Stimulated activated CD8-positive, alpha-beta memory T cell treated with anti-CD3 and anti-CD28 coated beads, Interleukin-4, amount 100 ng/mL, for 1 hour (primary cell): ENCODE measurements at places on chromosomes 5 and 9.

GRCh38 chr5:119373449-119373858 lies 17.6 kb downstream of the TNFAIP8 start:
- DNase-seq, result no peak

- no peak for DNase-seq
Measured at GRCh38 chr5:159933531-159934485, 17.5 kb downstream of the ADRA1B start.

GRCh38 chr5:123875561-123876275 lies 363.7 kb downstream of the CSNK1G3 start:
- DNase-seq, result no peak

DNA sequence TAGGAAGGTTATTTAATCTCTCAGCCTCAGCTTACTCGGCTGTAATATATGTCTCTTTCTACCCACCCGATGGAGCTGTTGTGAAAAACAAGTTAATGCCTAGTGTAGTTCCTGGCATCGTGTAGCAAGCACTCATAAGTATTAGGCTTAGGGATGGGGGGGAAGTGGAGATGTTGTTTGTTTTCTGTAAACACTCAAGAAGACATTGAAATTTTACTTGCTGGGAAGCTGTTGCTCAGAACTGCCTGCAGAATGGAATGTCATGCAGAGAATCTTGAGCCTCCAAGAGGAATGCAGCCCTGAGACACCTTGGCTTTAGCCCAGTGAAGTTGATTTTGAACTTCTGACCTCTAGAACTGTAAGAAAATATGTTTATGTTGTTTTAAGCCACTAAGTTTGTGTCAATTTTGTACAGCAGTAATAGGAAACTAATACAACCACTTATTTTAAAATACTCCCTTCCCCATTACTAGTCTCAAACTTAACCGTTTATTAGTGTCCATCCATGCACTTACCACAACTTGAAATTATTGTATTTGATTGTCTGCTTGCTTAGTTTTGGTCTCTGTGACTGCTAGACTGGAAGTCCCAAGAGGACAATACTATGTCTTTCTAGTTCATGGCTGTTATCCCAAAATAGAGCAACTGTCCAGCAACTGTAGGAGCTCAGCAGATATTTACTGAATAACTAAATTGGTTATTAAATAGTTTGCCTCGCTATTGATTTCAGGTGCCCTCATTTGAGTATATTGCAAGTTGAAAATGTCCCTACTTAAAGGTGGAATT lies 53.8 kb downstream of the MFAP3 start:
- no peak for DNase-seq

- DNase-seq, result no peak
Measured at GRCh38 chr5:55991768-55992486, 2.8 kb downstream of the IL6ST start.

DNA sequence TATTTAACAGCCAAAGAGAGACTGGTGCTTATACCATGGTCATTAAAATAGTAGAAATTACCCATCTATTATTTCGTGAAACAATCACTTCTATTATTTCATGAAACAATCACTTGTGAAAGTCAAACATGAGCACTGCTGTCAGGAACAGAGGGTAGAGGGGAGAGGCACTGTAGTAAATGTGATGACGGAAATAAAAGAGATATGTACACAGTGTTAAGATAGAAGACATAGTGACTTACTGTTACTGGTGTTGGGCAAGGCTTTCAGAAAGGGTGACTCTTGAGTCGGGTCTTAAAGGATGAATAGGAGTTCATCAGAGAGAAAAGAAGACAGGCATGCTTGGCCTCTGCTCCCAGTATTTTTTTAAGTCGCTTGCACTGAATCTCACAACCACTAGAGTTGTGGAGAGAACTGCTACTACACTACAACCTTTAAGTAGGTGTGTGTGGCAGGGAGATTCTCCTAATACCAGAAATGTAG lies 162.6 kb upstream of the GNA14 start:
- no peak for DNase-seq

DNA sequence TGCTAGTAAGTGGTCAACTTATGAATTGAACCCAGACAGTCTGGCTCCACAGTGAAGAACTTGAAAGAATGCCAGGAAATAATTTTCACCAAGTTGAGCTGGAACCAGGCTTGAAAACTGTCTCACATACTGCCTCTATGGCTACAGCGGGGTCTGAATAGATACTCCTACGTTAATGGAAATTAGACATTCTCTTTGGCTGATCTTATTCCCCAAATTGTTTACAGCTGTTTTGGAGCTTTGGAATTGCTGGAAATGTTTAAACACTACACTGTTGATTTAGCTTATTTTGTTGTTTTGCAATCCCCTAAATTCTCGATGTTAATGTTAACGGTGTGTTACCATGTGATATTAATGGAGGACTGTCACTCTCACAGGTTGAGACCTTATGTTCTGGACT lies 146.4 kb downstream of the FBXL7 start:
- no peak for DNase-seq

- DNase-seq, result no peak
Measured at GRCh38 chr5:133970325-133970909, 2.0 kb upstream of the C5orf15 start.

DNA sequence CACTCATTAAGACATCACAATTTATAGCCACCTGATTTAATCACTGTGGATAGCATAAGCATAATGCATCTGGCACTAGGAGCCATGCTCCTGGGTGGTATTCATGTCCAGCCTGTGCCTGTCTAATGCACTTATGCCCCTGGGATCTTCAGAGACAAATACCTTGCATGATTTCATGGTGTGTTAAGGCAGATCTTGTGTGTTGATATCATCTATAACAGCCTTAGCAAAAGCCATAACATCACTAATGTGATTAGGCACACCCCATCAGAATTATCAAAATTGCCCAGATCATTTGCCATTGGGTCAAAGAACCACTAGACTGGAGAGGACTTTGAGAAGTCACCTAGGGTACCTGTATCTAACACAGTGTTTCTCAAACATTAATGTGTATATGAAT lies 43.7 kb upstream of the SELENOP start:
- no peak for DNase-seq

DNA sequence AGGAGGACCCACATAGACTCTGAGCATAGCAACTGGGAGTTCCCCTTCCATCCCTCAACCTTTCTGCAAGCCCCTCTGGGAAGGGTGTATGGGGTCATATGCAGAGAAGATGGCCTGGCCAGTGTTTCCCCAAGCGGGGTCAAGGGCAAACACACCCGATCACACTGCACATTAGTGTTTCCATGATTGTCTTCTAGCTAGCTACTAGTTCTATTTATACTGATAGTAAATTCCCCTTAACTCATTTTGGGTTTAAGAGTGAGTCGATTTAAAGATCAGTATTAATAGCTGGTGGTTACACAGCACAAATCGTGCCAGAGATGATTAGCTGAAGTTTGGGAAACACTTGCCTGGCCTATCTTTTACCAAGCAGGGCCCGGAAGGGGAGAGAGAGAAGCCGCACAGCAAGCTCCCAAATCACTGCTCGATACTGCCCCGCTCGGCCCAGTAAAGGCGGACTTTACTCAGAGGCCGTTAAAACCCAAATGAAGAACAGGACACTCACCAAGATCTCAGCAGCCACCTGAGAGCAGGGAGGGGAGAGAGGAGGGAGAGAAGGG lies 29.4 kb upstream of the TNIP1 start:
- DNase-seq, result no peak

GRCh38 chr9:71472400-71472799 lies 295.9 kb downstream of the CEMIP2 start:
- no peak for DNase-seq

- DNase-seq, result no peak
Measured at GRCh38 chr9:79632705-79633104, 60.9 kb downstream of the TLE4 start.

- no peak for DNase-seq
Measured at GRCh38 chr9:91247278-91247677, 114.4 kb downstream of the AUH start.

- no peak for DNase-seq
Measured at GRCh38 chr9:103530934-103531333, 535.8 kb downstream of the CYLC2 start.

DNA sequence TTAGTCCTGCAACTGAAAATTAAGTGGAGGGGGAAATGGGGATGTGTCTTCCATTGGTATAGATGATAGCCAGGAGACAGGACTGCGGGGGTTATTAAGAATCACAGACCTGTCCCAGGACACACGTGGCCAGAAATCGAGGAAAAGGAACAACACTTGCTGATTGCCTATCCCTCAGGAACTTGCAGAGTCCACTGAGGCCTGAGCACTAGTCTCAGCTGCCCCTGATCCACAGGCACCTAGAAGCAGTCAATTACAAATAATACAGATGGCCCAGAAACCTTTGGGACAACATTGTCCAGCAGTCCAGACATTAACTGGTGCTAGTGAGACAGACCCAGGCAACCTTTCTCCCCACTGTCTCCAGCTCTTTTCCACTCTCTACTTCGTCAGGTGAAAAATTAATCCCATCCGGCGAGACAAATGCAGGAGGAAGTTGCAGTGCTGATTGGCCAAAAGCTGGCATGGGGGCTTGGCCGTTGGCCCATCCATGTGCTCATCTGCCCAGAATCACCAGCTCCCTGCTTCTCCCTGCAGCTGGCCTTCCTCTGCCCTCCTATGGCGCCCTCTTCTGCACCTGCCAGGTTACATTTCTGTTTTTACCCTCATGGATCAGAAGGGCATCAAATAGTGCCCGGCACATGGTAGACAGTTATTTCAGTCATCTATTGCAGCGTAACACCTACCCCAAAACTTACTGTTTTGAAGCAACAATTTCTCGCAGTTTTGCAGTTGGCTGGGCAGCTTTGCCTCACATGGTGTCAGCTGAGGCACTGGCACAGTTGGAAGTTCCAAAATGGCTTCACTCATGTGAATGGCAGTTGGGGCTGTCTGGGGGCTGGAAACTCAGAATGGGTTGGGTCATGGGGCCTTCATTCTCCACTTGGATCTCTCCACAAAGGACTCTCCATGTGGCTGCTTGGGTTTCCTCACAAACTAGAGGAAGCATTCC lies 3.6 kb upstream of the B4GALT1 start:
- DNase-seq, result no peak

GRCh38 chr9:91417602-91418214 lies 5.9 kb downstream of the NFIL3 start:
- no peak for DNase-seq

- DNase-seq, result no peak
Measured at GRCh38 chr5:10607666-10608073, 43.8 kb downstream of the ANKRD33B start.

DNA sequence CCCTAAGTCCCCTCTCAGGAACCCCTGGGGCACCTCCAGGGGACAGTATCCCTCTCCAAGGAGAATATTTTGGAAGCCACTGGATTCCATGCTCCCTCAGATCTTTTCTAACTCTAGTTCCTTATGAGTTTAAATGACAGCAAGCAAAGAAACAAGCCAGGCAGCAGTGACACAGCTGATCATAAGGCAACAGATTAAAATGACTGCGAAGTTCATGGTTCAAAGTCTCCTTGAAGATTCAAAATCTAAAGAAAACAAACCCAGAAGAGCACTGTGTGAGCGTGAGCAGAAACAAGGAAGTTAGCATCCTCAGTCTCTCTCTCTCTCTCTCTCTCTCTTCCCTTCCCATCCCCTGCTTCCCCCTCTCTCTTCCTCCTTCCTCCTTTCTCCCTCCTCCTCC lies 316.7 kb upstream of the SLC30A5 start:
- DNase-seq, result no peak

GRCh38 chr9:116308076-116308475 lies 154.5 kb downstream of the PAPPA start:
- no peak for DNase-seq

GRCh38 chr5:127203818-127204217 lies 86.8 kb upstream of the MEGF10 start:
- no peak for DNase-seq

- no peak for DNase-seq
Measured at GRCh38 chr5:38651806-38652205, 95.4 kb upstream of the LIFR start.

- DNase-seq, result no peak
Measured at GRCh38 chr5:153565822-153566221, 75.4 kb downstream of the GRIA1 start.

- DNase-seq, result no peak
Measured at GRCh38 chr5:179235416-179236400, 109.6 kb downstream of the ADAMTS2 start.

DNA sequence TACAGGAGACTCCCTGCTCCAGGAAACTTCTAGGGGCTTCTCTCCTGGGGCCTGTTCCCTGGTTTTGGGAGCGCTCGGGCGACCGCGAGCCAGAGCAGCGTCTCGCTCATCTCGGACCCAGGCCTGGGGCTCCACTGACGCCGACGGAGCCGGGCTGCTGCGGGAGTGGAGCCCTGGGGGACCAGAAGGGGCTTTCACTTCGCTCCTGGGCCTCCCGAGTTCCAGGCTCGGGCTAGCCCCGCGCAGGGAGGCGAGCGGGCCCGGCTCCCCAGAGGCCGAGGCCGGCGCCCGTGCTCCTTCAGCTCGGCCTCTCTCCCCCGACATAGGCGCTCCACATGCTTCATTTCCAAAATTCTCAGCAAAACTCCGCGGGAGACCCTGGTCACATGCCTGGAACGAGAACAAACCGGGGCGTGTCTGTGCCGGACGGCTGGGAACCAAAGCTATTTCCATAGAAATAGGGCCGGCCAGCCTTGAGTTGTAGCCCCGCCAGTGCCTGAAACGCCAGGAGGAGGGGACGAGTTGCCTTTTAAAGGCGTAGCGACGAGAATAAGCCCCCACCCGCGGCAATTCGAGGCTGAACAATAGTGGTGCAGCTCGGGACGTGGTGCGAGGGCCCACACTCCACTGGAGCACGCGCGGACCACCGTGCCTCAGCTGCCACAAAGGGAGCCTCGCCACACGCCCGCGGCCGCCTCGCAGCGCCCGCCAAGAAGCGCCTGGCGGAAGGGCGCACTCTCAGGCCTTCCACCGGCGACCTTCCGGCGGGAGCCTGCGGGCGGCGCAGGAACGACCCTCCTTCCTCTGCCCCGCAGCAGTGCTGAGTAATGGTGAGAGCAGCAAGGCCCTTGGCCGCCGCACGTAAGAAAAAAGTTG lies 1.1 kb upstream of the G3BP1 start:
- peak; percentile 17 for DNase-seq

DNA sequence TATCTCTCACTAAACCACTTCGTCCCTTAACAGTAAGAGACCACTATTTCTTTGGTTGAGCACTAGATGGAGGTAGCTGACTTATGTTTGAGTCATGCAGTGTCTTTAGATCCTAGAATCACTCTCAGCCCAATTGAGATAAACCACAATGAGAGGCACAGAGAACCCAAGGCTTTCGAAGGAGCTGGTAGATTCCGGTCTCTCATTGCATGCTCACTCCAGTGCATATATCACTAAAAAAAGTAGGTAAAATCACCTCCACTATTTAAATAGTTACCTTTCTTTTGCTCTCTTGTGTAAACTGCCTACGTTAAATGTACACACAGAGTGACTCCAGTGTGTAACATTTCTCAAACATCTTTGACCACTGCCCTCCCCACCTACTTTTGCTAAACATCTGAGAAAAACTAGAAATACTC lies 27.6 kb downstream of the ACTL7A start:
- no peak for DNase-seq

- no peak for DNase-seq
Measured at GRCh38 chr5:66810848-66811261, 214.7 kb downstream of the MAST4 start.

- no peak for DNase-seq
Measured at GRCh38 chr5:3026099-3026498, 274.6 kb upstream of the IRX2 start.
